ENCODE measurements at places on chromosomes 5 and 9.
A peak's percentile ranks its signal among the peaks of the same experiment; 100 is the strongest.

- DNase-seq: no peak
Measured at GRCh38 chr9:128724744-128725211, 851 bp upstream of the ZDHHC12 start.

DNA sequence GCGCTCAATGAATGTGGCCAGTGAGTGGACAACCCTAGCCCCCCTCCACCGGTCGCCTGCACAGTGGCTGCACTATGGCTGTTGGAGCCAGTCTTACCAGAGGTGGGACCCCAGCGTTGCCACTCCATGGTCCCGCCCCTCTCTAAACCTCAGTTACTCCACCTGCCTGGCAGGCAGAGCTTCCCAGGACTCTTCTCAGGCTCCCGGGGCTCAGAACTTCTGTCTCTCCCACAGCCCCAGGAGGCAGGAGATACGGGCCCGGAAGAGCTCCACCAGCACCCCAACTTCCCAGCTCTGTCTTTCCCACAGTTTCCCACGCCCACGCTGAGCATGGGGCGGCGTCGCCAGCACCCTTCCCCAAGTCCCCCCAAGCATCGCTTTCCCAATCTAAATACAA lies 975 bp downstream of the RASGEF1C start:
- no peak for DNase-seq

- DNase-seq: no peak
Measured at GRCh38 chr9:18314316-18314715, 159.6 kb upstream of the ADAMTSL1 start.

GRCh38 chr9:127841087-127841835 lies 13.2 kb downstream of the ENG start:
- no peak for DNase-seq

- DNase-seq: no peak
Measured at GRCh38 chr9:24698881-24699518, 153.3 kb upstream of the IZUMO3 start.

- DNase-seq: no peak
Measured at GRCh38 chr5:157494178-157494832, 34.3 kb downstream of the NIPAL4 start.

DNA sequence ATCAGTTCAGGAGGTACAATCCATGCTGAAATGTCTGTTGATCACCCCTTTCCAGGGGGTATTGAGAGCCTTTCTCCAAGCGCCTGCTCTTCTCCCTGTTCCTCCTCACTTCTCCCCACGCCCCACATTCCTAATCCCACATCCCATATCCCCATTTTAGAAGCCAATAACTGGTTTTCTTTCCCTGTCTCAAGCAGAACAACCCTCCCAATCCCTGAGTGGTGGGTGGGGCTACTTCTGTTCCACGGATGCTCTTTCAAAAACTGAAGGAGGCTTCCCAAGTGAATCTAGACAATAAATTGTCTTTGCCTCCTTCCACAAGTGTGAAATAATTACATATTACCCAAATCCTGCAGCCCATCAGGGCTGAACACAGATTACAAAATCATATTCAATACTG lies 77.0 kb upstream of the SEMA6A start:
- DNase-seq: no peak

- peak; percentile 52 for DNase-seq
Measured at GRCh38 chr5:1737790-1738405, 61.7 kb downstream of the MRPL36 start.

- peak; percentile 39 for DNase-seq
Measured at GRCh38 chr5:56480705-56481427, 247.7 kb upstream of the ANKRD55 start.

GRCh38 chr9:33161011-33161588 lies 6.0 kb downstream of the B4GALT1 start:
- DNase-seq: peak; percentile 42

DNA sequence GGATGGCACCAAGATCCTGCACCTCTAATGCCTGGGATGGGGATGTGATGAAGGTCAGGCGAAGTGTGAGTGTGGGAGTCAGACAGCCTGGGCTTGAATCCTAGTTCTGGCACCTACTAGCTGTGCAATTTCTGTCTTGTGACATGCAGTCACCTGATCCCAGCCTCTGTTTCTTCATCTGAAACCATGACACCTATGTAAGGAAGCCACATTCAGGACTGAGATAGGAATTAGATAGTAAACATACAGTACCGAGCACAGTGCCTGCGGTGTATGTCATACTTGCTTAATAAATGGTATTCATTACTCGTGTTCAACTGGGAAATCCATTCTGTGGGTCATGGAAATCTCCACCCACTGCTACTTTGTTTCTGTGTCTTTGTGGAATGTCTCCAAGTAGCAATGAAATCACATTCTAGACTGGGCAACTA lies 140.6 kb upstream of the STC2 start:
- DNase-seq: no peak

GRCh38 chr5:67120032-67120431 lies 76.6 kb downstream of the CD180 start:
- no peak for DNase-seq

GRCh38 chr5:72314571-72315172 lies 5.4 kb downstream of the MRPS27 start:
- no peak for DNase-seq

Measured in CD4-positive, alpha-beta memory T cell (primary cell).